ENCODE measurements at places on chromosomes 16 and 17. TPM values are rescaled to one million over a fixed set of nuclear protein-coding genes. Genes with fewer than 3 reads are reported as not detected.

DNA sequence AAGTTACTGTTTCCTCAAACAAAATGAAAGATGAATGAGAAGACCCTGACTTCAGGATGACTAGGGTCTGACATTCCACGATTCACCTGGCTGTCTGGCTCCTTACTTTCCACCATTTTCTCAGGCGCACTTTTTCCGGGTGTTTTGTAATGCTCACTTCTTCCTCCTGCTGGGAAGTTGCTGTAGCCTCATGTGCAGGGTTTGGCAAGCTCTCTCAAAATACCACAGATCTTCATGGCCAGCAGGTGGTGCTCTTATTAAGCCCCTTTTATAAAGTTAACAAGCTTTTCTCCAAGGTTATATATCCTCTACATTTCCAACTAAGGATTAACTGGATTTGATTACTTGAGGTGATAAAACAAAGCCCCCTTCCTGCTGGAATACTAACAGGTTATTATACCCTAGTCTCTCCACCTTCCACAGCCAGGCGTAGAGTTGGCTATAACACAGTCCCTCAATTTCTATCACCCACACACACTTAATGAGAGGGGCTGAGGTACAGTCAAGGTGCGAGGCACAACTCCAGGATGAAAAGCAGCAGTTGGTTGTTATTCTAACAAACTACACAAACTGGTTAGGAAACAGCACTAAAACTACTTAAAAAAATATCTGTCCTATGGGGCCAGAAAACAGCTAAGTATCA, 45.4 kb downstream of the STH start:
- peak; percentile 93 for DNase-seq

The CBLN1 gene
- 0.25 TPM for total RNA-seq

The FA2H gene
- 4.2 TPM for total RNA-seq

- DNase-seq = no peak
These were observed 261.2 kb downstream of the CBLN1 start for GRCh38 chr16:49020436-49020835.

GRCh38 chr16:89589241-89589926, 13.8 kb downstream of the CPNE7 start:
- no peak for DNase-seq

The TRAF7 gene
- 66.8 TPM for total RNA-seq

GRCh38 chr16:76297941-76298340, 20.7 kb downstream of the CNTNAP4 start:
- no peak for DNase-seq

The CD300H gene
- total RNA-seq = 2.0 TPM
